ENCODE measurements at places on chromosomes 12 and 14.

DNA sequence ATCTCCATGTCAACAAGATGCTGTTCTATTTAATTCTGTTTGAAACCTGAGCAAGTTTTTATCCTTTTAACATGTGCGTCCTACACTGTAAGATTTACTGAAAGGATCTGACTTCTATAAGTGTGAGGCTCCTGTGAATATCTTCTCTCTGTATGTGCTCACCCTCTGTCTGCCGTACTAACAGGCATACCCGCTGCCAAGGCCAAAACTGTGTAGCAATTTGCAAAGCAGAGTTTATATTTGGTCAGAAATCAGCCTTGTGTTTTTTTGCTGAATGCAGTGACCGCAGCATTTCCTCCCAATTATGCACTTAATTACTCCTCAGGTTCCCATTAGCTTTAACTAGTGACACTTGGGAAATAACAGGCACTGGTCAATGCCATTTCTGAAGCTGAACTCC lies 12.3 kb downstream of the CHST11 start:
- no peak for DNase-seq

DNA sequence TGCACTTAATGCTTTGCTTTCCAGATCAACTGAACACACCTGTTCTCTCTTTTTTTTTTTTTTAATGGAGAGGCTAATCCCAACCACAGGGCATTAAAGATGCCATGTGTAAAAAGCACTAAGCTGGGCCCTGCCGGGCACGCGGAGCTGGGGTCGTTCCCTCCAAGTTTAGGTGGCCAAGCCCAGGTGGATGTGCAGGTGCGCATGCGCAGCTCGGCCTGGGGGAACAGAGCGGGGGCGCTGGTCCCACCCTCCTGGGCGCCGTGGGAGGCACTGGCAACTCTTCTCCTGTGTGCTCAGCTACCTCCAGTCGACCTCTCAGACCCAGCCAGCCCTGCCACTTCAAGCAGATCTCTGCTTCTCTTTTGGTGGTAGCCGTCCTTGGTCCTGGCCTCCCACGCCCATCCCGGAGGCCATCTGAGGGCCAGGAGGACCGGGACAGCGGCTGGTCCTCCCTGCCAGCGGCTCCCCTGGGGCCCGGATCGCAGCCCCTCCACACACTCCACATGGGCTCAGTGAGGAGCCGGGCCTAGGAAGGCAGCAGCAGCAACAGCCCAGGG lies 679.3 kb downstream of the BCL11B start:
- no peak for DNase-seq

DNA sequence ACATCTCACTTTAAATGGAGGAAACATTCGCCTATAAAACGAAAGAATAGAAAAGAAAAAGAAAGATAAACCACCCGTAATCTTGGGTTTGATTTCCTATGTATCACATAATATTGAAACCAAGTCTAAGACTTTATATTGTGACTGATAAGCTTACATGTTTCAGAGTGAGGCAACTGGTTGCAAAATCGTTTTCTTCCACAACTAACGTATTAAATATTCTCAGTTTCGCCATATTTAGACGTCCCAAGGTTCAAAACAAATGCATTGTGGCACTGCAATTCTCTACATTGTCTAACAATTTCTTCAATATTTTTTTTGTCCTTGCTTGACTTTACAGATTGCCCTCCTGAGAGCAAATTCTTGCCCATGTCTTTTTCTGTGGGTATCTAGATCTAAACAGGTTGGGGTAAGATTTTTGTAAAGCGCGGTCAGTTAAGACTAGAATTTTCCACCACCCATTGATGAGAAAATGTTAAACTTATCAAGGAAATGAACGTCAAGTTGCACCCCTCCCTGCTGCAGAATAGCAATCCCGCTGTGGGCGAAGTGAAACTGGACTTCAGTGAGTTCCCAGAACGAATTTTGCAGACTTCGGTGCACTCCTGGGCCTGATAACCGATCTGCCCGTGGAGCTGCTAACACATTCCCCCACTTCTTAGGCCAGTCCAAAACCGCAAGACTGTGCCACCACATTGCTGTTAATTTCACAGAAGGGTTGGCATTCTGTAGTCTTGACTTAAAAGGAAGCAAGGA lies 2.7 kb downstream of the TBX3 start:
- no peak for DNase-seq

GRCh38 chr12:69583203-69583602 lies 2.1 kb upstream of the CCT2 start:
- DNase-seq, result no peak

All from body of pancreas (tissue), 4 donors.